ENCODE measurements at places on chromosomes 16 and 17.

DNA sequence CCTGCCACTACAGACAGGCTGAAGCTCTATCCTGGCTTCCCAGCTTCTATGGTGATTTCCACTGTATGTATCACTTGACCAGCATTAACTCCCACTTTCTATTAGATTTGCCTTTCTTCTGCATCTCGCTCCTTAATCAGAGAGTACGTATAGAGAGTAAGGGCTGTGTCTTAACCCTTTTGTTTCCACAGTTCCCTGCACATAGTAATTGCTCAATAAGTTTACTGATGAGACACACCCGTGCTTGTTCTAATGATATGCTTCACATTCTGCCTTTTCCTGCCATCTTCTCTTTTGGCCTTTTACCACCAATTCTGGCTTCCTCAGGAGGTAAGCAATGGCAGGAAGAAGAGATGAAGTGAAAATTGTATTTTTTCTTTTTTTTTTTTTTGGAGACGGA lies 20.6 kb upstream of the USP36 start:
- DNase-seq: no peak
- no peaks in the 10 kb centered on the region for H3K36me3 ChIP-seq
- no peaks in the 10 kb centered on the region for H3K4me1 ChIP-seq
- no peak overlapping the region for H3K27ac ChIP-seq
- H3K27me3 ChIP-seq: peaks cover 2% of the 10 kb centered on the region

- DNase-seq: no peak
- H3K4me3 ChIP-seq: no peak overlapping the region
- no peaks in the 10 kb centered on the region for H3K36me3 ChIP-seq
- H3K27me3 ChIP-seq: no peaks in the 10 kb centered on the region
Measured at GRCh38 chr17:20280851-20281250, 186.5 kb downstream of the LGALS9B start.

GRCh38 chr17:55263569-55264277 lies 1.0 kb upstream of the HLF start:
- peaks cover 13% of the 10 kb centered on the region for H3K4me1 ChIP-seq
- no peak overlapping the region for H3K27ac ChIP-seq
- DNase-seq: no peak
- no peaks in the 10 kb centered on the region for H3K36me3 ChIP-seq
- peak overlapping the region; percentile 64 for H3K4me3 ChIP-seq
- H3K27me3 ChIP-seq: peaks cover 83% of the 10 kb centered on the region

DNA sequence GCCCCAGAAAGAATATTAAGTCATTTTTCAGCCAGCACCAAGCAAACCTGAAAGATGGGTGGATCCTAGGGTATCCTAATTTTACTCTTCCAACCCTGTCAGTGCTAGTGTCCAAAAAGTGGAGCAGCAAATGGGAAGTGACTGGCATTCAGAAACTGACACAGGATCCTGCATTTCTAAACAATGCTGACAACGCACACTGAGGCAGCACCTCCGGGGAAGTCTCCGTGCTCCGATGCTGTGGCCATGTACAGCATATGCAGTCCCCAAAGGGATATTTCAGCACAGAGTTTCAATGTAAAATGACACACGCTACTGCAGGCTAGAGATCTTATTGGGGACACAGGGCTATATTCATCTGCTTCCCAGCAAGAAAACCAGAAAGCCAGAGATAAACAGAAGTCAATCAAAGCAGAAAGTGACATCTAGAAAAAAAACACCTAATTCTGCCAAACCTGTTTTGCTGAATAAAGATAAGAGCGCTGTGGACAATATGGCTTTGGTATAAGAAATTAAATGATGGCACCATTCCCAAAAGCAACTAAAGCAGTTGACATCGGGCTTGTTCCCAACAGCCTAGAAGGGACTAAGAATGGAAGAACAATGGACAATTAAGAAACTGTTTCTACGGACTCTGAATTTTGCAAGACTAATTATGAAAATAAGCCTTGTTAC lies 17.3 kb downstream of the XYLT1 start:
- H3K4me1 ChIP-seq: peaks cover 46% of the 10 kb centered on the region
- H3K4me3 ChIP-seq: no peak overlapping the region
- H3K27me3 ChIP-seq: no peaks in the 10 kb centered on the region
- H3K36me3 ChIP-seq: peaks cover 33% of the 10 kb centered on the region
- no peak overlapping the region for H3K27ac ChIP-seq

DNA sequence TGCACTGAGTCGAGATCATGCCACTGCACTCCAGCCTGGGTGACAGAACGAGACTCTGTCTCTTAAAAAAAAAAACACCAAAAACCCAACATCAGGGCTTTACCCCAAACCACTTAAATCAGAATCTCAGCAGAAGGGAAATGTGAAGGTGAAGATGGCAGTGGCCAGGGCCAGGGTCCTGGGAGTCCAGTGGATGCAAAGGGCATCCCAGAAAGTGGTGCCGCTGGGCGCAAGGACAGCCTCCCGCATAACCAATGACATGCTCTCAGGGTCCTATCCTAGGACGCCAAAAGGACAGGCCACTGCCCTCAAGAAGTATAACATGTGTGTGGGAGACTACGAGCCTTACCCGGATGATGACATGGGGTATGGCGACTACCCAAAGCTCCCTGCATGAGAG lies 7.9 kb downstream of the TUBD1 start:
- no peak overlapping the region for H3K4me3 ChIP-seq
- H3K36me3 ChIP-seq: peaks cover 46% of the 10 kb centered on the region
- no peak overlapping the region for H3K27ac ChIP-seq
- peaks cover 7% of the 10 kb centered on the region for H3K4me1 ChIP-seq
- H3K27me3 ChIP-seq: no peaks in the 10 kb centered on the region

DNA sequence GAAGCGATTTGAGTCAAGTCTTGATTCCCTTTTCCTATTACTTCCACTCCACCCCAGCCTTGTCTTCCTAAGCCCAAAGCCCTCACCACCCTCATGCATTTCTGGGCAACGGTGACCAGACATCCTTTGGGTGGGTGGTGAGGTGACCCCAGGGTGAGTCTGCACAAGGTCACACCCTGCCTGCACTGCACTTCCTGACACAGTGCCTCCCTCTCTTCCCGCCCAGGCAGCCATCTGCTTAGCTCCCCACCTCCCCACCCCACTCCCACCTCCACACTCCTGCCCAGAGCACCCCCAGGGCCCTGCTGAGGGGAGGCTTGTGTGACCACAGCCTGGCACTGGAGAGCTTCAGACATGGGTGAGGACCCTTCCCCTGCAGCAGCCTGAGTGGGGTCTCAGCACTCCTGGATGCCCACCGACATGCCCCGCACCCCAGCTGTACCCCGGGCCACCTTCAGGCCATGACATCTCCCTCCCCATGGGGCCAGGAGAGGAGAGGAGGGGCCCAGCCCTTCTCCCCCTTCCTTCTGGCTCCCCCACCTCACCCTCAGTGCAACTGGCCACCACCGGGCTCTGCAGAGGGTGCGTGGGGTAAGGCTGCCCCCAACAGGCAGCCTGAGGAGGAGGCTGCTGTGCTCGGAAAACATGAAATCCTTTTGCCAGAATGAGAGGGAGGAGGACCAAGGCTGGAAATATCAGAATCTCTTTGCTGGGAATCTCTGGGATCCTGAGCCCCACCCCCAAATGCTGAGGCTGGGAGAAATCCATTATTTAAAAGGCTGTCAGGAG lies 68.6 kb downstream of the CCT6B start:
- no peaks in the 10 kb centered on the region for H3K36me3 ChIP-seq
- no peak for DNase-seq
- peaks cover 11% of the 10 kb centered on the region for H3K27me3 ChIP-seq
- no peak overlapping the region for H3K27ac ChIP-seq
- no peaks in the 10 kb centered on the region for H3K4me1 ChIP-seq

GRCh38 chr17:32285746-32286517 lies 20.3 kb downstream of the RHBDL3 start:
- peaks cover 16% of the 10 kb centered on the region for H3K27me3 ChIP-seq
- H3K4me1 ChIP-seq: peaks cover 1% of the 10 kb centered on the region
- no peak overlapping the region for H3K4me3 ChIP-seq
- no peak for DNase-seq
- H3K27ac ChIP-seq: no peak overlapping the region

DNA sequence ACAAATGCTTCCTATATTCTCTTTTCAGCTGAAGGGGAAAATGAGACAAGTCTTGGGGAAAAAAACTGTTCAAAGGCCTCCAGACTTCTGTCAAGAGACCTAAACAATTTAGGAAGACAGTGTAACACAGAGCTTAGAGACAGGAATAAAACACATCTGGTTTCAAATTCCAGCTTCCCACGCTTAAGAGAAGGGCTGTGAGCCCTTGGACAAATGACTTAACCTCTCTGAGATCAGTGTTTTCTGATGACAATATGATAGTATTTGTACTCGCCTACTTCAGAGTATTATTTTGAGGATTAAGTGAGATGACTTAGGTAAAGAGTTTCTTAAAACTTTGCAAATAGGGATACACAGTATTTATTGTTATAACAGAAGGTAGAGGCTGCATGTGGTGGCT lies 29.5 kb downstream of the SMURF2 start:
- H3K27me3 ChIP-seq: no peaks in the 10 kb centered on the region
- DNase-seq: no peak
- H3K27ac ChIP-seq: no peak overlapping the region

DNA sequence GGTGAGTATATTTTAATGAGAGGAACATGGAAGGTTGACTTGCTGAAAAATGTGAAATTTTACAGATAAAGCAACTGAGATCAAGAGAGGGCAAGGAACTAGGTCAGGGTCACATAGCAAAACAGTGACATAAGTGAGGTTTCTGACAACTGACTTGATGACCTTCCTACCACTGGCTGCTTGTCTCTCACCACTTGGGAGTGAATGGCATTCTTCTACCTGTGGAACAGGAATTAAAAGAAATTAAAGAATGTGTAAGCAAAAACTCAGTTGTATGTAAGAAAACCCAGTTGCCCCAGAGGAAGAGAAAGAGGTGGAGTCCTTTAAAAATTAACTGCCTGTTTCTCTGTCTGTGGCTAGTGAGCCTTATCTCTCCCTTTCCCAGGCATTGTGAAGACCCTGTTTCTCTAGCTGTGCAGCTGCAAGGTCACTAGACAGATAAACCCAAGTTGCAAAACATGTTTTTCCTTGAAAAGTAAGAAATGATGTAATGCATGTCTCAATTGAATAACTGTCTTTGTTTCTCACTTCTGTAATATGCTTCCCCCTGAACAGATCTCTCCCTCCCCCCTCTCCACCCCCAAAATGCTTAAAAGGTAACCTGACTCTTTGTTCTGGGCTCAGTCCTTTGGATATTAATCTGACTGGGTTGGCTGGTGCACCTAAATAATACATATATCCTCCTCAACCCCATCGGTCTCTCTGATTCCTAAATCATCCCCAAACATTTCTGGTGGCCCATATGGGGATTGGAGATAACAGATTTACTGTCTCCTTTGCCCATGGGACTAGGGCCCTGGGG lies 23.4 kb downstream of the ACSM1 start:
- H3K36me3 ChIP-seq: no peaks in the 10 kb centered on the region
- DNase-seq: no peak
- no peak overlapping the region for H3K27ac ChIP-seq
- no peak overlapping the region for H3K4me3 ChIP-seq
- H3K27me3 ChIP-seq: peaks cover 8% of the 10 kb centered on the region
- peaks cover 24% of the 10 kb centered on the region for H3K4me1 ChIP-seq

- H3K36me3 ChIP-seq: no peaks in the 10 kb centered on the region
- peaks cover 5% of the 10 kb centered on the region for H3K27me3 ChIP-seq
- peaks cover 43% of the 10 kb centered on the region for H3K4me1 ChIP-seq
- peak within 1 kb of the TSS; percentile 59 for H3K4me3 ChIP-seq
- DNase-seq: no peak
- H3K27ac ChIP-seq: peak within 1 kb of the TSS; percentile 94
Measured at GRCh38 chr17:39867880-39868553, at the start of gene ZPBP2. Gene ZPBP2, plus strand, starts transcription at chr17:39868202. Its CDS starts 153 bp downstream, at chr17:39868355.

DNA sequence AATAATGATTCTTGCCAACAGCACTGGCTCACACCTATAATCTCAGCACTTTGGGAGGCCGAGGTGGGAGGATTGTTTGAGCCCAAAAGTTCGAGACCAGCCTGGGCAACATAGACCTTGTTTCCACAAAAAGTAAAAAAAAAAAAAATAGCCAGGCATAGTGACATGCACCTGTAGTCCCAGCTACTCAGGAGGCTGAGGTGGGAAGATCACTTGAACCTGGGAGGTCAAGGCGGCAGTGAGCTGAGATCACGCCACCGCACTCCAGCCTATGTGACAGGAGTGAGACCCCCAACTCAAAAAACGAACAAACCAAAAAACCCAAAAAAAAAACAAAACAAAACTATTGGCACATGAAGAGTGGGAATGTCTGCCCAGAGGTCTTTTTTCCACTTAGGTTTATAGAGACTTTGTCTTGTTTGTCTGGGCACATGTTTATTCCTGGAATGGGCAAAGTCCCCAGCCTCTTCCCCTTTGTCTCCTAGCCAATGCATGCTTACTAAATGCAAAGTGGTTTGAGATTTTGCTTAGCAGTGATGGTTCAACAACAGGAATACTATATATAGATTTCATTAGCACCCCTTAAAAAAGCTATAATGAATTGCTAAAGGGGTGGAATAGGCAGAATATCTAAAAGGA lies 25.9 kb downstream of the NMT1 start:
- H3K4me3 ChIP-seq: no peak overlapping the region
- DNase-seq: no peak
- no peaks in the 10 kb centered on the region for H3K27me3 ChIP-seq
- no peak overlapping the region for H3K27ac ChIP-seq
- peaks cover 1% of the 10 kb centered on the region for H3K4me1 ChIP-seq
- peaks cover 65% of the 10 kb centered on the region for H3K36me3 ChIP-seq

DNA sequence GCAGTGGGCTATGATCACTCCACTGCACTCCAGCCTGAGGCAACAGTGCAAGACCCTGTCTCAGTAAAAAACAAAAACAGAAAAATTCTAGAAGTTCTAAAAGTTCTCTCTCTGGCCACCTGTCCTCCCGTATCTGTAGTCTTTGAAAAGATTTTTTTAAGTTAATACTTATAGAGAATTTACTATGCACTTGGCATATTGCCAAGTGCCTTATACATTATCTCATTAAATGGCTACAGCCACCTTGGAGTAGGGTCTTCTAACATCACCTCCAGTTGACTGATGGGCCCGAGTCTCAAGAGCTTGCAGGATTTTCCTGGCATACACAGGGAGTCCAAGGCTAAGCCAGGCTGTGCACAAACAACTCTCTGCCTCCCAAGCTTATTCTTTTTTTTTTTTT lies 44.7 kb downstream of the TMEM186 start:
- DNase-seq: no peak
- H3K4me3 ChIP-seq: no peak overlapping the region
- peaks cover 3% of the 10 kb centered on the region for H3K36me3 ChIP-seq
- H3K4me1 ChIP-seq: no peaks in the 10 kb centered on the region

DNA sequence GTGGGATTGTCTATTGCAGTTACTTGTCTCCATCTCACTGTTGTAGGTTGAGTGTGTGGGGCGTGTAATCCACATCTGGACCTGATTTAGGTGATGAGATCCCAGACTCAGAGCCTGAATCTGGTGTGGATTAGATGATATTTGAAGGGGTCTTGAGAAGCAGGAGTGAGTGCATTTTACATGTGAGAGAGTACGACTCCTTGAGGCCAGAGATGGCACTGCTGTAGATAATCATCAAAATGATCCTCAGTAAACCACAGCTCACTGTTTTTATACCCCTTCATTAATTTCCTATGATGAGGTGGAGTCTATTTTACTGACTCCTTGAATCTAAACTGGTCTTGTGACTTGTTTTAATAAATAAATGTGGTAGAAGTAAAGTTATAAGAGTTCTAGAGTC lies 732.5 kb downstream of the KCNJ2 start:
- no peak overlapping the region for H3K4me3 ChIP-seq
- H3K36me3 ChIP-seq: no peaks in the 10 kb centered on the region
- no peaks in the 10 kb centered on the region for H3K4me1 ChIP-seq
- DNase-seq: no peak

All from activated T-helper 2 cell treated with anti-CD3 and anti-CD28 coated beads, Interferon-gamma antibody, Interleukin-2, Interleukin-4, amounts not matched to agents 10 μg/mL and 5 μg/mL and 100 μg/mL, durations not matched to agents 14 hours and 24 hours and 36 hours (primary cell).